Right ventricle myocardium inferior (tissue), 1 donor: ENCODE measurements at places on chromosomes 16 and 17. TPM values are rescaled to one million over a fixed set of nuclear protein-coding genes. Genes with fewer than 3 reads are reported as not detected.

Gene GPR142
- not detected for total RNA-seq

Gene BOLA2
- 2.1 TPM for total RNA-seq

Gene UMOD
- not detected for total RNA-seq

Gene FAM234A
- 144 TPM for total RNA-seq

Gene NPIPB6
- 0.73 TPM for total RNA-seq

Gene KLHL10
- total RNA-seq: not detected

Gene MYCBPAP
- 0.81 TPM for total RNA-seq

Gene ADAP2
- 8.6 TPM for total RNA-seq

- DNase-seq: no peak
Observed at GRCh38 chr16:5220705-5221104, 123.1 kb upstream of the EEF2KMT start.

DNA sequence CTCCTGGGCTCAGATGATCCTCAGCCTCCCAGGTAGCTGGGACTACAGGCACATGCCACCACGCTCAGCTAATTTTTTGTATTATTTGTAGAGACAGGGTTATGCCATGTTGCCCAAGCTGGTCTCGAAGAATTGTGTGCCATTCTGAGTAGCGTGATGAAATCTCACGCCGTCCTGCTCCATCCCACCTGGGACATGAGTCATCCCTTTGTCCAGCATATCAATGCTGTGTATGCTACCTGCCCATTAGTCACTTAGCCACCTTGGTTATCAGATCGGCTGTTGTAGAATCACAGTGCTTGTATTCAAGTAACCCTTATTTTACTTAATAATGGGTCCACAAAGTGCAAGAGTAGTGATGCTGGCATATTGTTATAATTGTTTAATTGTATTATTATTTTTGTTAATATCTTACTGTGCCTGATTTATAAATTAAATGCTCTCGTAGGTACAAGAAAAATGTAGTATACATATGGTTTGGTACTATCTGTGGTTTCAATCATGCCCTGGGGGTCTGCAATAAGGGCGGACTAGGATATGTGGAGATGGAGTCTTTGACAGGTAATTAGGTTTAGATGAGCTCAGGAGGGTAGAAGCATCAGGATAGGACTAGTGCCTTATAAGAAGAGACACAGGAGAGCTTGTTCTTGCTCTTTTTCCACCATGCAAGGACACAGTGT is 26.6 kb upstream of the SLC13A2 start:
- DNase-seq: no peak

DNA sequence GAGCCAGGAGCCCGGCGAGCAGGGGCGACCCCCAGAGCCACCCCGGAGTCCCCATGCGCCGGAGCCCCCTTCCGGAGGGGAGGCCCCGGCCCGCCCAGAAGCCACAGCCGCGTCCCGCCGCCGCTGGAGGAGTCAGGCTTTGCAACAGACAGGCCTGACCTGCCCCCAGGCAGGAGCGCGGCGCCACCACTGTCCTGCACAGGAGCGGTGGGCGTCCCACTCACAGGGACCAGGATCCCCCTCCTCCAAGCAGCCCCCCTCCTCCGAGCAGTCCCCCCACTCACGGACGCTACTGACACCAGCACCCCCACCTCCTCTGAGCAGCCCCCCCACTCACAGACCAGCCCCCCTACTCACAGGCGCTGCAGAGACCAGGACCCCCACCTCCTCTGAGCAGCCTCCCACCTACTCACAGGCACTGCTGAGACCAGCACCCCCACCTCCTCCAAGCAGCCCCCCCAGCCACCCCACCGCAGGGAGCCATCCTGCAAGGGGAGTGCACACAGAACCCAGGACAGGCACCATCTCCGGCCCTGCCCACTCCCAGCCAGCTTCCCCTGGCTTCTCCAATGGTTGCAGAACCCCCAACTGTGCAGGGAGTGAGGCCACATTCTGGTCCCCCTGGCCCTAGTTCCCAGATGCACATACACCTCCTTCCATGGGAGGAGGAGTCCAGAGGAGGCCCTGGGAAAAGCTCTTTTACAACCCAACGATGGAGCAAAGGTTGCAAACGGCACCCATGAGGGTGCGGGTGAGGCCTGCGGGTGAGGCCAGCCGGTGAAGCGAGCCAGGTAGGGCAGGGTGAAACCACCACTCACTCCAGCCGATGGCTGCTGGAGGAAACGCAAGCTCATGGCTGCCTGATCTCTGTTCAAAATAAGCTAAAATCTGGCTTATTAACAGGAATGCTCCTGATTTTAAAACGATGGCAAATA is 69.9 kb downstream of the ABR start:
- no peak for DNase-seq

DNA sequence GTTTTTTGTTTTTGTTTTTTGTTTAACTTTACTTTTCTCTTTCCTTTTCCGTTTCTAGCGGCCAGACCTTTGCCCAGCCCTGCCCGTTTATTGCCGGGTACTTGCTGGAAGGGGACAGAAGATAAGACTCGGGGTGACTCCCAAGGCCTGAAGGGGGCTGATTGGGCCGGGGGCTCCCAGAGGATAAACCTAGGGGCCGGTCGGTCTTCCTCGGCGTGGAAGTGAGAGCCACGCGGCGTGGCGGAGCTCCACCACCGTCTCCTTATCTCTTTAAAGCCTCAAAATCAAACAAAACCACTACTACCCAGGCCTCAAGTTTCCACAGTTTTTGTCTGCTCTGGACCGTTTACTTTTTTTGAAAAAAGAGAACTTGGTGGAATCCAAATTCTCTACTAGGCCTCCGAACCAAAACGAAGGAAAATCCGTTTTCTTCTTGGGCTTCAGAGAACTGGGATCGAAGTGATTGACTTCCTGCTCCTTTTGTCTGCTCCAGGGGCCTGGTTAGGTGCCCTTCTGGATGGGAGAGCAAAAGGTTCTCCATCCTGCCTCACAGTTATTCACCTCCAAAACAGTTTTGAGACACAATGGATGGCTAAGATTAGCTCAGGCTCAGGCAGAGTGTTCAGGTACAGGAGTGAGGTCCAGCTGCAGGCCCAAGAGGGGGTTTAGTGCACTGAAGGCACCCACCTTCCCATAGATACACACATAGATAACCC is 8.5 kb upstream of the HOXB9 start:
- DNase-seq: no peak

GRCh38 chr17:80785477-80786178 is 206.0 kb upstream of the CHMP6 start:
- DNase-seq: no peak

- no peak for DNase-seq
Observed at GRCh38 chr16:66081775-66082366, 284.6 kb upstream of the CDH5 start.

- DNase-seq: no peak
Observed at GRCh38 chr17:57080718-57081117, 4.3 kb upstream of the AKAP1 start.

DNA sequence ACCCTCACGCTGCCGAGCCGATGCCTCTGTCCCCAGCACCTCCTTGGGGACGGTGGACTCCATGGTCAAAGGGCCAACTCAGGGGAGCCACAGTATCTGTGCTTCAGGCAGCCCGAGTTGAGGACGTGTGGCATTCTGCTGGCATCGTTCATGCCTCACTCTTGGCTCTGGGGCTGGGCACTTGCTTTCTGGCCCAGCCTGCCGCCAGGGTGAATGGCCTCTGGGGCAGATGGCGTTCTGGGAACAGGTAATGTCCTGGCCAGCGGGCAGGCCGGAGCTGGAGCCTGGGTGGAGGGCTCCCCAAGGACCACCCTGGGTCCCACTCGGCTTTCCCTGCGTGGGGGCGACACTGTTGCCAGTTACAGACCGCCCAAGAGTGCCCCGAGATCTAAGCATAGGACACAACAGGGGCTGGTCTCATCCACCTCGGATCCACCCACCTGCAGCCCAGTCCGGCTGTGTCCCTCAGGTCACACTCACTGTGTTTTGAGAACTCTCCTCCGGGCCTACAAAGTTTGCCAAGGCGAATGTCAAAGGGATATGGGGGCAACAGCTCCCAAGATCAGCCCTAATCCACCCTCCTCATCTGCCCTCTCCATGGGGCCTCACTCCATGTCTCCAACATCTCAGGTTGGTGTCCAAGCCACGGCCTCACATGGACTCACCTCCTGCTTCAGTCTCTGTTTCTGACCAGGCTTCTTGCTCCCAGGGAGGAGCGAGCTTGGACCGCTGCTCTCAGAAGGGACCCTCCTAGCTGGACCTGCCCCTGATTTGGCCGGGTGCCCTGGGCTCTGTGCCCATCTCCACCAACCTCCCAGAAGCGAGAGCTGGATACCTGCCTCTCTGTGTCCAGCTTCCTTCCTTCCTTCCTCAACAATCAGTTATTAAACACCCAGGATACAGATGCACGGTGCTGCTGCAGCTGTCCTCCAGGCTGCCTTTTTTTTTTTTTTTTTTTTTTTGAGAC is 60.8 kb downstream of the TMEM235 start:
- DNase-seq: peak; percentile 65

DNA sequence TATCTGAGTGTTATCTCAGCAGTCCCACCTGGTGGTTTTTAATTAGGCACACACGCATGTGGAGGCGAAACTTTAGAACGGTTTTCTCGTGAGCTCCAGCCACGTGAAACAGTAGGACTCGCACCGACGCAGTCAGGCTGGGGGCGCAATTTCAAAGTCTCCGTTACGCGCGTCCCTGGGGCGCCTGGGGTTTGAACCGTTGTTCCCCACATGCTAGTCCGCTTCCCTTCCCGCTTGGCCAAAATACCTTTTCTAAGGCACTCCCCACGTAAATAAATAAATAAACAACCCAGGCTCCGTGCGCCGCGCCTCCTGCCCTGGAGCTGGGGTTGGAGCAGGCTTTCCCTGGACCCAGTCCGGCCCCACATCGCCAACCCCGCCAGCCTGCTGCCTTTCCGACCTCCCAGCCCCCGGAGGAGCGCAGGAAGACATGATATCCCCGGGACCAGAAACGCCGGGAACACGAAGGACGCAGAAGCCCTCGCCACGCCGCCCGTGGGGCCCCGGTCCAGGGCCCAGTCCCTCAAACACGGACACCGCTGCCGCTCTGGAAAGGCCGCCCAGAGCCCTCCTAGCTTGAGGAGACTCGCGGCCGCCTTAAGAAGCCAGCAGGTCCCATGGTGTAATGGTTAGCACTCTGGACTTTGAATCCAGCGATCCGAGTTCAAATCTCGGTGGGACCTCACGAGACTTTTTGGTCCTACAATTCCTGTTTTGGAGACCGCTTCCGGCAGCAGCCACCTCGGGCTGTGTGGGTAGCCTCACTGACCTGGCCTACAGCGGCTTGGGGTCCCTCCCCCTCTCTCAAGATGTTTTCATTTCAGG is 18.2 kb downstream of the GNGT2 start:
- peak; percentile 91 for DNase-seq

GRCh38 chr17:44931376-44931775 is 16.1 kb upstream of the GFAP start:
- no peak for DNase-seq

DNA sequence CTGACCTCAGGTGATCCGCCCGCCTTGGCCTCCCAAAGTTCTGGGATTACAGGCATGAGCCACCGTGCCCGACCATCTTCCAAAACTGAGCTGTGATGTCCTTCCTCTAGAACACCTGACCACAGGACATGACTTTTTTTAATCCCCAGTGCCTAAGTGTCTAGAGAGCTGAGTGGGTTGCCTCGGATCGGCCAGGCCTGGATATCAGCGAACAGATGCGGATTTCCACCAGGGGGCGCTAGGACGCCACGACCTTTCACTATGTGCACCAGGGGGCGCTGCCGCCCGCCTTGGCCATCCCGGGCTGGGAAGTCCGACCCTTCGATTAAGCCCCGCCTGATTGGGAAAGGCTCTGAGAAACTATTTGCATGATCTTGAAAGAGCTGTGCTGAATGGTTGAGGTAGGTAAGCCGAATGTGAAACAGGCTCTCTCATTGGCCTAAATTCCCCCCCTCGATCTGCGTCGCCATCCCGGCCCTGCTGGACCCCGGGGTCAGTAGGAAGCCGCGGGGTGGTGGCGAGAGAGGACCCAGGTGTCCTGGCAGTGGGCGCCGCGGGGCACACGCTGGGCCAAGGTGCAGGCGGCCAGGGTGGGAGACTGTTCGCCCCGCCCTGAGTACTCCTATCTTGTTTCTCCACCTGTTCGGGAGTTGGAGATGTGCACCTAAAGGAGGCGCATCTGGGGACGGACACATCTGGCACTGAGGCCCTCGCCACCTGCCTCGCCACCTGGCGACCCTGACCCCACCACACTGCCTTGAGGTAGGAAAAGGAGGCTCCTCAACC is at the start of gene ACBD4:
Gene ACBD4 (plus strand): TSS at position 496 of the 786 bp plus-strand sequence. CDS start 458 bp downstream, outside the sequence.
- DNase-seq: peak; percentile 98

GRCh38 chr17:80718428-80718827 is 173.8 kb downstream of the RPTOR start:
- no peak for DNase-seq

GRCh38 chr16:9176547-9177418 is 85.3 kb downstream of the HAPSTR1 start:
- no peak for DNase-seq

GRCh38 chr16:20307791-20308190 is 19.5 kb downstream of the GP2 start:
- DNase-seq: no peak

DNA sequence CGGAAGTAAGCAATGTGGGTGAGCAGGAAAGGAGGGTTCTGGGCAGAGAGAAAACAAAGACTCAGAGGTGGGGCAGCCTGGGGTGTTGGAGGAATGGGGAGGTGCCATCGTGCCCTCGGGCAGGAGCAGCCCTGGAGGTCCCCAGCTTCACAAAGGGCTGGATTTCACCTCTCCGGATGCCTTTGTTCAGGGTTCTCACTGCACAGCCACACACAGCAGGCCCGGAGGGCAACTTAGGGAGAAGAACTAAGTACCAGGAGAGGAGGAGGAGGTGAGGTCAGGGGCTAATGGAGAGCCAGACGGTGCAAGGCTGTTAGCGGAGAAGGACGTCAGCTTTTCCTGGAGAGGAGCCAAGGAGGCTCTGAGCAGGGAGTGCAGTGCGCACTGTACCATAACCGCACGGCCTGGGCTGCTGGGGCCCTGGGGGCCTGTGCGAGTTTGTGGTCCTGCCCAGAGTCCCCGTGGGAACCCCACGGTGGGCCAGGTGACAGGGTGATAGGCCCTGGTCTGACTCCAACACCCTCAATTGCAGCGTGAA is 9.3 kb downstream of the ARRB2 start:
- no peak for DNase-seq

- DNase-seq: peak; percentile 70
Observed at GRCh38 chr16:89407925-89408300, 82.4 kb downstream of the ANKRD11 start.

DNA sequence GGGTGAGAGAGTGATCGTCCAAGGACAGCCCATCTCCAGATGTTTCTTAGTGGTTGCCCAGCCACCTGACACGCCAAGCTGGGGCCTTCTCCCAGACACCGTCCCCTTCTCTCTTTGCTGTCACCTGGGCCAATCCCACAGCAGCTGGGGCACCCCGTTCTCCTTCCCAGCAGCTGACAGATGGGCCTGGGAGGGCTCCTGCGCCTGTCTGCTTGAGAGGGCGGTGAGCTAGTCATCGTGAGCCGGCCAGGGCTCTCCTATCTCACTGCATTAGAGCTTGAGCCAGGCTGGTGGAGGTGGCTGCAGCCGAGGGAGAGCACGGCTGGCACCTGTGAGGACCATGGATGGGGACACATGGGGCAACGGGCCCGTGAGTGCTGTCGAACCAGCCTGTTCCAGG is 41.2 kb downstream of the RAB11FIP3 start:
- DNase-seq: no peak

DNA sequence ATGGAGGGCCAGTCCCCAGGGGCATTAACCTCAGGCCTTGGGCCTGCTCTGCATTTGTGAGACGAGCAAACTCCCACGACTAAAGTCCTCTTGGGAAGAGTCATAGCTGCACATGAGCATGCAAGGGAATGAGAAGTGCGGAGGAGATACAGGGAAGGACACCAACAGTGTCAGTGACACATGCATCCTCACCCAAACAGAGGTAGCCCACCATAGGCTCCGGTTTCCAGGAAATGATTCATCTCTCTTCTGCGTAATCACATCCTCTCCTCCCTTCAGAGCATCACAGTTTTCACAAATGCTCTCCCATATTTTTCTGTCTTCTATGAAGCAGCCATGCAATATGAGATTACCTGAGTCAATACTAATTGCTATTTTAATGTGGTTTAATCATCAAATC is 725.7 kb upstream of the GOT2 start:
- DNase-seq: no peak
